A673 (cell line): ENCODE measurements at places on chromosomes 4 and X. TPM values are rescaled to one million over a fixed set of nuclear protein-coding genes. Genes with fewer than 3 reads are reported as not detected.

The HHIP gene
- total RNA-seq: 0.22 and 0.28 TPM in 2 replicates

The TRPC5OS gene
- total RNA-seq: not detected in 2 replicates

The ING2 gene
- 15.8 and 19.9 TPM in 2 replicates for total RNA-seq

DNA sequence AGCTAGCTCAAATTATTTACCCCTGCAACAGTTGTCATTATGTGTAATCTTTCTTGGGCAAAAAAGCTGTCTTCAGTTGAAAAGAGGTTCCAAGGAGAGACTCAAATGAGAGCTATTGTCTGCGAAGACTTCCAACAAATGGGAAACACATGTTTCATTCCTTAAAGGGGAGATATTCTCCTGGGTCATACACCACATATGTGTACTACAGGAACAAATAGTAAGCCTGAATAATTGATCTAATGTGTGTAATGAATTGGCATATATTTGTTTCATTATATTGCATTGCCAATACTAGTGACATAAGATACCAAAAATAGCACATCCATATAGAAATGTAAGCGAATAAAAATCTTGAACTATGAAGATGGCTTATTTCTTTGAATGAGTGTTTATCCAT, 950.9 kb upstream of the NDST4 start:
- no peak overlapping the region for H3K4me3 ChIP-seq
- H3K27ac ChIP-seq: no peak overlapping the region
- H3K27me3 ChIP-seq: no peaks in the 10 kb centered on the region
- DNase-seq: no peak

DNA sequence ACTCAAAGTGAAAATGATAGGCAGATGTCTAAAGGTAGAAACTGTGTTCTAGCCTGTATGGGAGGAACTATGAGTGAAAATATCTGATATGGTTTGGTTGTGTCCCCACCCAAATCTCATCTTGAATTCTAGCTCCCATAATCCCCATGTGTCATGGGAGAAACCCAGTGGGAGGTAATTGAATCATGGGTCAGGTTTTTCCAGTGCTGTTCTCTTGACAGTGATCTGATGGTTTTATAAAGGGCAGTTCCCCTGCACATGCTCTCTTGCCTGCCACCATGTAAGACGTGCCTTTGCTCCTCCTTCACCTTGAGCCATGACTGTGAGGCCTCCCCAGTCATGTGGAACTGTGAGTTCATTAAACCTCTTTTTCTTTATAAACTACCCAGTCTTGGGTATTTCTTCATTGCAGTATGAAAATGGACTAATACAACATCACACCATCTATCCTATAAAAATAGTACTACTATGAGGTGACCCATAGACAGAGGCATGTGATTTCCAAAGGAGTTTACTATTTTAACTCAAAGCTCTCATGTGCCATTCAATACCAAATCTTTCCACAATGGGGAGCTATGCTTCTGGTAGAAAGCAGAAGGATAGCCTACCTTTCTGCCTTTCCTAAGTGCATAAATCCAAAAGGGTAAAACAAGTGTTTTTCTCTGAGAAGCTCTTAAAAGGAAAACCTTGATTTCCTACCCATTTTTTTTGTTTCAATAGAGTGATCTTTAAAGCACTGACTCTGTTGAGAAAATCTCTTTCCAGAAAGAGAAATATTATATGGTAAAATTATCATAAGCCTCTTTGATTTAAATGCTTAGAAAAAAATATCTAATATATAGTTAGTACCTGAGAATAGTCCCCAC, 38.8 kb downstream of the SEC31A start:
- H3K4me3 ChIP-seq: no peak overlapping the region
- peaks cover 66% of the 10 kb centered on the region for H3K36me3 ChIP-seq
- H3K4me1 ChIP-seq: no peaks in the 10 kb centered on the region
- no peaks in the 10 kb centered on the region for H3K27me3 ChIP-seq
- no peak overlapping the region for H3K27ac ChIP-seq
- DNase-seq: peak; percentile 30

DNA sequence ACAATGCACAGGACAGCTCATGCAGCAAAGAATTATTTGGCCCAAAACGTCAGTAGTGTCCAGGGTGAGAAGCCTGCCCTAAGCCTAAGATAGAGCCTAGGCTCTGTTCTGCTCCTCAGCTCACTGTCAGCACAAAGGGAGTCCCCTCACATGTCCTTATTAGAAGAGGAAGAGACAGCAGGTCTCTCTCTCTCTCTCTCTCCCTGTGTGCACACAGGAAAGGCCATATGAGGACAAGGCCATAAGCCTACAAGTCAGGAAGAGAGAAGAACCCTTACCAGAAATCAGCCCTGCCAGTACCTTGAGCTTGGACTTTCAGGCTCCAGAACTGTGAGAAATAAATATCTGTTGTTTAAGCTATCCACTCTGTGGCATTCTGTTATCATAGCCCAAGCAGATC, 20.4 kb downstream of the FAM184B start:
- H3K4me1 ChIP-seq: no peaks in the 10 kb centered on the region
- no peak overlapping the region for H3K4me3 ChIP-seq
- DNase-seq: no peak
- H3K36me3 ChIP-seq: no peaks in the 10 kb centered on the region
- H3K27me3 ChIP-seq: no peaks in the 10 kb centered on the region

DNA sequence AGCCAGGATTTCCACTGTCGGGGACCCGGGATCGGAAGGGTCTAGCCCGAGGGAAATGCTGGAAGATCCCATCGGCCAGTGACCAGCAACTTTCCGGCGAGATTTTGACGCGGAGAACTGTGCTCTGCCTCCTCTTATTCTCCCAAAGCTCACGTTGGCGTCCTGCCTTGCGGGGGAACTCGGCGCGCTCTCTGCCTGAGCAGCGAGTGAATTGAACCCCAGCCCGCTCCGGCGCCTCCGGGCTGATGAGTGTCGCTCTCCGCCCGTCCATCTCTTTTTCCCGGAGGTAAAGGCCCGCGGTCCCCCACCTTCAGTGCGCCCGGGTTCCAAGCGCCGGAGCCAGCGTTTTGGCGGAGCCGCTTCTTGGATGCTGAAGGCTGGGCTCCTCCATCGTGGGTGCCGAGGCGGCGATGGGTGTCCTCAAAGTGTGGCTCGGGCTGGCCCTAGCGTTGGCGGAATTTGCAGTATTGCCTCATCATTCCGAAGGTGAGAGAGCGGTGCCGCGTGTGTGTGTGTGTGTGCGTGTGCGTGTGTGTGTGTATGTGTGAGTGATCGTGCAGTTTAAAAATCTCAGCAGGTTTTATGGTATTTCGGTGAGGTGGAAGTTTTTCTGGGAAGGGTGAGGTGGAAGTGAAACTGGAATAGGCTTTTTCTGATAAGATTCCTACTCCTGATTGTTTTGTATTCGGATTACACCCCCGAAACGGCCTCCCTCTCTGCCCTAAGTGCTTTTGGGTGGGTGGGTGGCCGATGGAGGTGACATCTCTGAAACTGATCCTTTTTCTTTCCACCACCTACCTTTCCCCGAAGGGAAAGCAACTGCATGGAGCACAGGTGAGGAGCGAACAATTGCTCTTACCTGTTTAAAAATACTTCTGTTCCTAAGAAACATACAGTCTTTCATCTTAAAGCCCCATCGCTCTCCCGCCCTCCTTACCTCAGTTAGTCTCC, 752 bp downstream of the FRAS1 start:
- H3K27me3 ChIP-seq: peaks cover under 1% of the 10 kb centered on the region
- H3K4me1 ChIP-seq: no peaks in the 10 kb centered on the region
- H3K36me3 ChIP-seq: no peaks in the 10 kb centered on the region

GRCh38 chr4:182409271-182409670, 166.1 kb downstream of the TENM3 start:
- no peak overlapping the region for H3K4me3 ChIP-seq
- no peak for DNase-seq
- H3K27me3 ChIP-seq: no peaks in the 10 kb centered on the region
- H3K36me3 ChIP-seq: no peaks in the 10 kb centered on the region
- H3K27ac ChIP-seq: no peak overlapping the region
- no peaks in the 10 kb centered on the region for H3K4me1 ChIP-seq

DNA sequence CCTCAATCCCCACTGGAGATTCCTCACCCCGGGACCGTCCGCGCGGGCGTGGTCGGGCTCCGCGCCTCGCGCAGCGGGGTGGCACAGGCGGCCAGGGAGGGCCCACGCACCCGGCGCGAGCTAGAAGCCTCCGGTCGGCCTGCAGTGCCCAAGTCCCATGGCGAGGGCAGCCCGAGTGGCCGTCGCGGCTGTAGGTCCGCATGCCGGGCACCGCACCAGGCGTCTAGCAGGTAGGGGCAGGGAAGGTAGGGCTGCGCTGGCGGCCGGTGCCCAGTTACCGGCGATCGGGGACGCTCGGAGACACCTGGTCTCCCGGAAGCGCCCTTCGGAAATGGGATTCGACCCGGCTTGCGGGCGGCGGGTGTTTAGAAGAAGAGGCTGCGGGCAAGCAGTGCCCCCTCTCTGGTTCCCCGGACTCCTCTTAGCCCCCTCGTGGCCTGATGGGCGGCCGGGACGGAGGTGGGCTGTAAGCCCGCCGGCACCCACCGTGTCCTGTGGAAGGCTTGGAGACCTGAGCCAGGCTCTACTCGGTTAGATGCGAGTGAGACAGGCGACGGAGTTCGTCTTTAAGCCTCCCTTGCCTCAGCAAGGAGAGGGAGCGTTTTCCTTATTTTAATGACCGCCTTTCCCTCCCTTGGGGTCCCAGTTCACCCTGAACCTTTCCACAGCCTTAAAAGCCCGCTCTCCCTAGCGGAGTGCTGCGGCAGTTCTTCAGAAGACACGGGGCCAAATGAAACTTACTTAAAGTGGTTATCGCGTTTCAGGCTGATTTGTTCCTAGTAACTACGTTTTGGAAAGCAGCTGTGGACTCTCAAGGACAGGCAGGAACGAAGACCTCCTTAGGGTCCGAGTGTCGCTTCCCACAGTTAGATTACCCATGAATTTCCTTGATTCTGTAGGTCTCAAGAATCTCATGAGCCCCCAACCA, 821 bp downstream of the SLITRK2 start:
- H3K4me1 ChIP-seq: no peaks in the 10 kb centered on the region
- H3K27me3 ChIP-seq: peaks cover 44% of the 10 kb centered on the region
- no peak for DNase-seq
- H3K27ac ChIP-seq: no peak overlapping the region

DNA sequence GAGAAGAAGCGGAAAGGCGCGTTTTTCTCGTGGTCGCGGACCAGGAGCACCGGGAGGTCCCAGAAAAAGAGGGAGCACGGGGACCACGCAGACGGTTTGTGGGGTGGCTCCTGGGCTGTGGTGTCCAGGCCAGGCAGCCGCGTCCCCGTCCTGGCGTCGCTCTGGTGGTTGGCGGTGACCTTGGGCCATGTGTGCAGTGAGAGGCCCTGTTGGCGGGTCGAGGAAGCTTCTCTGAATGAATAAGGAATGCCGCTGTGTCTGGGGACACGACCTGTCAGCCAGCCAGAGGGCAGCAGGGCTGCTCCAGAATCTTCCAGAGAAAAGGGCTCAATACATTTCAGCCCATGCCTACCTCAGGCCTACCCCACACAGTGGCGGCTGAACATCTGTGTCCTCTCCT, 24.3 kb upstream of the HGFAC start:
- DNase-seq: no peak
- H3K27ac ChIP-seq: no peak overlapping the region
- peaks cover 12% of the 10 kb centered on the region for H3K36me3 ChIP-seq
- H3K4me1 ChIP-seq: no peaks in the 10 kb centered on the region
- H3K27me3 ChIP-seq: no peaks in the 10 kb centered on the region

DNA sequence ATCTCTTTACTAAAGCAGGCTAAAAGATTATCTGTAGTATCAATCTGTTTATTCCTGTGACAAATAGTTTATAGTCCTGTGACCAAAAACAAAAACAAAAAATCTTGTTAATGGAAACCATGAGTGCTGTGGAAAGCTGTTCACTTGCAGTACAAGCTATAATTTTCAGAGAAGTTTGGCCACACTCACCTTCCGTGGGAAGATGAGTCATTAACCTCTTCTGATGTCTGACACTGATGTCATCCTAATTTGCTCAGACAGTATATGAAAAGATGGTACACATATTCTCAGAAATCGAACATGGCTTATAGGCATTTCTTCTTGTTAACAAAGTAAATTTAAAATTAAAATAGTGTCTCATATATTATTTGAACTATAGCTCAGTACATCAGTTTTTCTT, 19.9 kb upstream of the ENPP6 start:
- no peak overlapping the region for H3K4me3 ChIP-seq
- no peak overlapping the region for H3K27ac ChIP-seq
- no peaks in the 10 kb centered on the region for H3K4me1 ChIP-seq
- no peaks in the 10 kb centered on the region for H3K36me3 ChIP-seq
- no peaks in the 10 kb centered on the region for H3K27me3 ChIP-seq

DNA sequence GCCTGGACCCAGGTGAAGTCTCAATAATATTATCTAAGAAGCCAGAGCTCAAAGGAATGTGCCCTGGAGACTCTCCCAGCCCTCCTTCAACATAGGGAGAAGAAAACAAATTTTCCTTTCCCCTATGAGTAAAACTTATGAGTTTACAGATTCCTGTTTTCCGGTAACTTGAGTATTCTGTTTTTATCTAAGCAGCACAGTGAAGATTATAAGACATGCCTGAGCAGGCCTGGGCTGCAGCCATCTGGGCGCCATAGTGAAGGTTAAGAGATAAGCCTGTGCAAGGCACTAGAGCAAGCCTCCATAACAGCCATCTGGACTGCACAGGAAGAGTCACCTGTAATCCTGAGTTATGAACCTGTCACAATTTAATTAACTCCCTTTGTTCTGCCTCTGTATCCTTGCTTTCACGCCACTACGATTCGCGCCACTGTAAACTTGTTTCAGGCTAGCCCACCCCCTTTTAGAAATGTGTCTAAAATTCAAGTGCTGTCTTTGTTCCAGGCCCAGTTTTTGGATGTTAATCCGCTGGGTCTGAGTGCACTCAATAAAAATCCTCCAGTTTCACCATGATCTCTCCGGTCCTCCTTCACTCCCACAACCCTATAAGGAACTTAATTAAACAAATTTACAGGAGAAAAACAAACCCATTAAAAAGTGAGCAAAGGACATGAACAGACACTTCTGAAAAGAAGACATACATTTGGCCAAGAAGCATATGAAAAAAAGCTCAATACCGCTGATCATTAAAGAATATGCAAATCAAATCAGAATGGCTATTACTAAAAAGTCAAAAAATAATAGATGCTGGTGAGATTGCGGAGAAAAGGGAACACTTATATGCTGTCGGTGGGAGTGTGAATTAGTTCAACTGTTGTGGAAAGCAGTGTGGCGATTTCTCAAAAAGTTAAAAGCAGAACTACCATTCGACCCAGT, 189.5 kb downstream of the APBB2 start:
- H3K27ac ChIP-seq: no peak overlapping the region
- no peaks in the 10 kb centered on the region for H3K4me1 ChIP-seq
- no peaks in the 10 kb centered on the region for H3K36me3 ChIP-seq
- peak; percentile 5 for DNase-seq
- H3K4me3 ChIP-seq: no peak overlapping the region
- no peaks in the 10 kb centered on the region for H3K27me3 ChIP-seq

DNA sequence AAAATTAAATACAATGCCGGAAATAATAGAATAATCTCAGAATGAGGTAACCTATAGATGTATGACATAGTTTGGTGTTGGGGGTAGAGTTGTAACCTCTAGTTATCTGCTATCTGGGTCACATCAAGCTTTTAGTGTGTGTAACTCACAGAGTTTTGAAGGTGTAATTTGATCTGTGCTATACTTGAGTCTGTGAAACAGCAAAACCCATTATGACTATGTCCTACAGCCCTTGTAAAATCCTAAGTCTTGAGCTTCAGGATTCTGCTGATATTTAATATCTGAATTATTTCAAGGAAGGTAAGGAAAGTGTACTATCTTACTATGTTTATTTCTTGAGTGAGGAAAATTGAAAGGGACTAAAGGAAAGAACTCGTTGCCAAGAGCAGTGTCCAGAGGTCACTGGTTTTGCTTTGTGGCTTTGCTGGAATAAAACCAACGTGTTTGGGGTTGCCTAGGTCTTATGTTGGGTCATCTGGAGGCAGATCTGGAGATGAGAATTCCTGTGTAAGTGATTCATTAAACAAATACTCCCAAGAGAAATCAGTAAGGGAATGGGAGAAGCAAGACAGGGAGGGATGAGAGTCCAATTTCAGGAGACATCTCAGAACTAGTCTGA, 107.8 kb upstream of the CBLL2 start:
- no peaks in the 10 kb centered on the region for H3K36me3 ChIP-seq
- no peak overlapping the region for H3K4me3 ChIP-seq
- no peak overlapping the region for H3K27ac ChIP-seq
- DNase-seq: no peak
- no peaks in the 10 kb centered on the region for H3K27me3 ChIP-seq
